ENCODE measurements at places on chromosomes 1 and 21.

GRCh38 chr1:149848340-149849110 is 50.8 kb upstream of the BOLA1 start:
- no peak for ATAC-seq

- ATAC-seq, result no peak
These were observed 29.5 kb downstream of the CAPN2 start for GRCh38 chr1:223741861-223742260.

- ATAC-seq, result no peak
These were observed 110.0 kb upstream of the SERBP1 start for GRCh38 chr1:67540025-67540732.

- ATAC-seq, result no peak
These were observed 41.7 kb downstream of the UTP25 start for GRCh38 chr1:209869291-209870149.

- ATAC-seq, result no peak
These were observed 182.4 kb downstream of the TRABD2B start for GRCh38 chr1:47814612-47815395.
